ENCODE measurements at places on chromosomes 13 and 19. TPM values are rescaled to one million over a fixed set of nuclear protein-coding genes. Genes with fewer than 3 reads are reported as not detected.

RNF17 gene
- total RNA-seq: not detected

SIGLEC5 gene
- total RNA-seq: not detected

CYP4F8 gene
- not detected for total RNA-seq

C13orf42 gene
- not detected for total RNA-seq

PEG3 gene
- total RNA-seq: 5.9 TPM

MLNR gene
- not detected for total RNA-seq

PROZ gene
- total RNA-seq: not detected

ATXN8OS gene
- not detected for total RNA-seq

ZNF564 gene
- total RNA-seq: 12.3 TPM

TMEM272 gene
- total RNA-seq: not detected

LINGO3 gene
- not detected for total RNA-seq

ANGPTL8 gene
- total RNA-seq: not detected

NPHS1 gene
- total RNA-seq: not detected

SOHLH2 gene
- 0.86 TPM for total RNA-seq

CLASRP gene
- 27.3 TPM for total RNA-seq

DCT gene
- total RNA-seq: 0.13 TPM

ZIC2 gene
- total RNA-seq: not detected

CGB1 gene
- total RNA-seq: not detected

SSBP4 gene
- total RNA-seq: 65.7 TPM

SOX1 gene
- not detected for total RNA-seq

PCDH8 gene
- total RNA-seq: not detected
